ENCODE measurements at places on chromosomes 7 and 10.

- DNase-seq: peak; percentile 37
These were observed 1115.6 kb upstream of the GHITM start for GRCh38 chr10:83023662-83024061.

DNA sequence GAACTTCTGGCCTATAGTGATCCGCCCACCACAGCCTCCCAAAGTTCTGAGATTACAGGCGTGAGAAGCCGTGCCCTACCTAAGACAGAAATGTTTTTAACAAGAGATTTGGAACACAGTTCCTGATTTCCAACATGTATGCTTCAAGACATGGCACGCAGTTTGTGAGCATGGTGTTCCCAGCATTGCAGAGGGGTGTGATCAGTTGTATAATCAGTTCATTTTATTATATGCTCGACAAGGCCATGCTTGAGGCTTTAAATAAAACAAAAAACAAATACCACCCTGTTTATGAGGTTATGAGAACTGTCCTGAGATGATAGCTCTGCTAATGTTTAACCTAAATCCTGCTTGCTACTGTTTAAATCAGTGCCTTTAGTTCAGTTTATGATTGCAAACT lies 60.2 kb downstream of the TASOR2 start:
- no peak for DNase-seq

GRCh38 chr10:54614072-54614471 lies 187.0 kb downstream of the PCDH15 start:
- DNase-seq: peak; percentile 30

DNA sequence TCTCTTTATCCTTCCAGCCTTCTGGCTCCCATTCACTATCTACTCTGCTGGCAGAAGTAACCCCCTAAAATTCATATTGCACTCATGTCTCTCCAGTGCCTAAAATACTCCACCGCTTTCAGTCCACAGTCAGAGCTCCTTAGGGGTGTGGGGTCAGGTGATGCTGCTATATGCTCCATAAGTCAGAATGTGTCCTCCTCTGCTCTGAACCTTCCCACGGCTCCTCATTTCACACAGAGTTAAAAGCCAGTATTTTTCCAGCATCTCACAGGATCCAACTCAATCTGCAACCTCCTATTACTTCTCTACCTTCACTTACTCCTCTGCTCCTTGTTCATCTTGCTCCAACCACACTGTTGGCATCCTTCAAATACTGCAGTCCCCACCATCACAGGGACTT lies 31.1 kb upstream of the CHCHD3 start:
- no peak for DNase-seq

DNA sequence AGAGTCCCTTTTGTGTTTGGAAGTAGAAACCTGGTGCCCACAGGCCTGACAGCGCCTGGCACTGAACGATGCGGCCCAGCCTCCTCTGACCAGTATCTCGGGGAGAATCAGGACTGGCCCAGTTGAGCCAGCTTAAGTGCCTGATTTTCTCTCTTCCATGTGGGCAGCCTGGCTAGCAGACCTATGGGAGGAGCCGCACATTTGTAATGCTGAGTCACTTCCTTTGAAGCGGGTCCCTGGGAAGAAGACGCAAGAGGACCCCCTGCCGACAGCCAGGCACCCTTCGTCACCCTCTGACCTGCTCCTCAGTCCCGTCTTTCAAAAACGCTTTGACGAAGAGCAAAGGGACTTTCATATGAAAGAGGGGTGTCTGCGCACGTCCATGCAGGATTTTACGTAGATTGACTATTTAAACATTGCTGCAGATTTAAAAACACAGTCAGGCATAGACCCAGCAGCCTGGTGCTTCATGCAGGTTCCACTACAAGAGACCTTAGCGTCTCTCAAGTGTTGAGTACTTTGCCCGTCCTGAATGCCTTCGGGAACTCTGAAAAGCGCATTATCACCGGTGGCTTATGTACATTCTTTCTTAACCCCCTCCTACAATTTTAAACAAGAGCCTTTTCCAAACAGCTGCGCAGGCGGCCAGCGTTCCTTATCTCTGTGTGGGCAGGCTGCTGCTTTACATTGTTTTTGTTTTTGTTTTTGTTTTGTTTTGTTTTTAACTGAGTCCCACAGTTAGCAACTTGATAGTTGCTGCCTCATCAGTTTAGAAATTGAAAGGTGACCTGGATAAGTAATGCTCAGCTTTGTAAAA lies 36.5 kb upstream of the AP5Z1 start:
- peak; percentile 87 for DNase-seq

DNA sequence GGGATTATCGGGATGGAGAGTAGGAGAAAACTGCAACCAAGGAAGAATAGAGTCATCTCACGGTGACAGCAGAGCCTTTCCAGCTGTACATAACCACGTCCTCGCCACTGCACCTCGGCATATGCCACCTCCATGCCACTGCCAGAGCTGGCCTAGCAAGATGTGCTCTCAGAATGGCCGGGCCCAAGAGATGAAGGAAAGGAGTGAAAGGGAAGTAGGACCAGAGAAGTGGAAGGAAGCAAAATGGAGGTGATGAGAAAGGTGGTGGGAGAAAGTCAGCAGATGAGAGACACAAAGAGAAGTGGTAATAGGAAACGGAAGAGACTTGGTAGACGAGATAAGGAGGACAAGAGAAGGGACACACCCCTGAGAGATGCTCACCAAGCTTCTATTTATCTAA lies 8.0 kb upstream of the CALU start:
- DNase-seq: no peak

Measured in bronchial epithelial cell (primary cell).